ENCODE measurements at places on chromosomes 5 and 9.

GRCh38 chr9:35650341-35651158, at the start of gene SIT1:
Gene SIT1 (minus strand): TSS chr9:35650931. CDS start chr9:35650853, 78 bp downstream.
- DNase-seq, result no peak

DNA sequence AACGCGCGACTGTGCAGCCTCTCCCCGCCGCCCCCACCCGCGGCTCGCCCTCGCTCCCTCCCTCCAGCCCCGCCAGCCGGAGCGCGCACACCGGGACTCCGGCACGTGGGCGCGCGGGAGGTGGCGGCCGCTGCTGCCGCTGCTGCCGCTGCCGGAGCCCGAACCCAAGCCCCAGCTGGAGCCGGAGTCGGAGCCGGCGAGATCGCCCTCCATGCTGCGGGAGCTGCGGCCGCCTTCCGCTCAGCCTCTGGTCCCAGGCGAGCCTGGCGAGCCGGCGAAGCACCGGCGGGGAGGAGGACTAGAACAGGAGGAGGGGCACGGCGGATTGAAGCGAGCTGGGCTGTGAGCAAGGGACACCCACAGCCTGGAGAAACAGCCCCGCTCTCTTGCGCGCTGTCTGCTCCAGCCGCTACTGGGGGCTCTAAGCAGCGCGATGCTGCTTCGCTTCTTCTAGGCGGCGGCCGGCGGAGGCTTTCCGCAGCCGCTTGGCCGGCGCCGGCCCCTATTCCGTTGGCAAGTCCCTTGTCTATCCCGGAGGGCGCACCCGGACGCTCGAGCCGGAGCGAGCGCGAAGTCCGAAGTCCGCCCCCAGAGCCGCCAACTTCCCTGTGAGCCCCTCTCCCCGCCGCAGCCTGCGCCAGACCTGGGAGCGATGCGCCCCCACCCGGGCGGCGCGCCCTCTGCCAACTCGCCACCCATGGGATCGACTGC, 598.7 kb upstream of the SGCD start:
- DNase-seq, result no peak

GRCh38 chr5:142697356-142698255, 11.7 kb upstream of the FGF1 start:
- DNase-seq, result no peak

GRCh38 chr5:26419987-26420386, 618.4 kb downstream of the CDH9 start:
- no peak for DNase-seq

DNA sequence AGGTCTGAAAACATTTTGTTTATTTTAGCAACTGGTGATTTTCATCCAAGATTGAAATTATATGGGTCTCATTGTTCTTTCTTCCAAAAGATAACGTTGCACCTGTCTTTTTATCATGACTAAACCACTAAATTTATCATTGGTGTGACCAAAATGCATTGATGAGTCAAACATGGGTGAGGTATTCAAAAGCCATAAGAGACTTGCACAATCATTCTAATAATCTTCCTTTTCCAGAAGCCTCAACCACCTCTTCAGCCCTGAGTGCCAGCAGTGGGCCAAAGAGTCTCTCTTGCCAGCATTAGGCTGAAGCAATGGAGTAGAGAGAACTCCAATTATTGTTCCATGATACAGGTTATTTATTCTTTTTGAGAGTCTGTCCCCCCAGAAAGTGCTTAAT, 198.9 kb downstream of the LURAP1L start:
- DNase-seq, result no peak

DNA sequence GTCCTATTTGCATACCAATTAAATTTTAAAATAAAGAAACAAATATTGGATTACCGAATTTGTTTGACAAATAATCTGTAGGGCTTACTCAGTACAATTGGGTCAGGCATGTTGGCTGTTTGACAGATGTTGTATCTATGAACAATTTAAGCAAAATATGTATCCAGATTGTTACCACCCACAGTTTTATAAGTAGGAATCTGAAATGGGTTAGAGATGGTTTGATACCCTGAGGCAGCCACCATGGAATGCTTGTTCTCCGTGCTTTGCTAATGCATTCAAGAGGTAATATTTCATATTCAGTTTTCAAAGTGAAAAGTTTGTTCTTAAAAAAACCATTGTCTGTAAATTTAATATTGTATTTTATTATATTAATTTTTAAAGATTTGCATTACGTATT, 285.1 kb upstream of the ARRDC3 start:
- no peak for DNase-seq

GRCh38 chr5:40223884-40224402, 455.8 kb upstream of the PTGER4 start:
- DNase-seq, result no peak

DNA sequence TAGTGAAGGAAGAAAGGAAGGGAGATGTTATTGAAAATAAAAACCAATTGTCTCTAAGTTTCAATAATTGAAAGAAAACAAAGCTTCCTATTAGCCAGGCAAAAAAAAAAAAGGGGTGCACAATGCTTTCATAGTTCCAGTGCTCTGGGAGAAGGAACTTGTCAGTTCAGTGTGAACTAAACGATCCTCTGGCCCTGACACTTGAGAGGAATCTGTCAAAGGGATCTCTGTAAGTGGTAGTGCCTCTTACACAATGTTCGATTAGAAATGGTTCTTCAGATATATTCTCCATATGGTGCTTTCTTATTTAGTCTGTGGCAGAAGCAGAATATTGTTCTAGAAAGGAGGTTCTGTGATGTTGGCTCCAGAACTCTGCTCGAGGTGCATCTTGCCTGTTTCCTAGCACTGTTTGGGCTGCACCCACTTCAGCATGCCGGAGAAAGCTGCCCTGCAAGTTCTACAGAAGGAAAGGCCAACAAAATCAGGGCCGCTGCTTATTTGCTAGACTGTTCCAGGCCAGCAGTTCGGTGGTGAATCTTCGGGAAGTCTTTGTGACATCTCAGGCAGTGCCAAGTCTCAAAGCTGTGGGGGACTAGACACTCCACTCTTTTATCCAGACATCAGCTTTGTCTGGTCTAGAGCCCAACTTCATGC, 90.9 kb downstream of the PIK3R1 start:
- DNase-seq, result no peak

DNA sequence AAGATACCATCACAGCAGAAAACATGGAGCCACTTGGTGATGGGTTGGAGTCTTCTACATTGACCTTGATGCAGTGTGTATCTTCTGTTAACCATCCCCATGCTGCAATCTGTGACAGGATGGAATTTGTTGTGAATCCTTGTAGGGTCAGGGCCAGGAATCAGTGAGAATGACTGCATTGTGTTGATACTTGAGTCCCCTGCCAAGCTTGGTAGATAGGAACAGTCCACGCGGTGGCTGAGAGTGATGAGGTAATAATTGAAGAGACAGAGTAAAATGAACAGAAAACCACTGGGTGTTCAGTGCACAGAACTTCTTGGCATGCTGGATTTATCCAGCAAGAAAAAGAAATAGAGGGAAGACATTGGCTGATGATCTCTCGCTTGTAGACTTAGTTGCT, 217.5 kb downstream of the MAN2A1 start:
- no peak for DNase-seq

DNA sequence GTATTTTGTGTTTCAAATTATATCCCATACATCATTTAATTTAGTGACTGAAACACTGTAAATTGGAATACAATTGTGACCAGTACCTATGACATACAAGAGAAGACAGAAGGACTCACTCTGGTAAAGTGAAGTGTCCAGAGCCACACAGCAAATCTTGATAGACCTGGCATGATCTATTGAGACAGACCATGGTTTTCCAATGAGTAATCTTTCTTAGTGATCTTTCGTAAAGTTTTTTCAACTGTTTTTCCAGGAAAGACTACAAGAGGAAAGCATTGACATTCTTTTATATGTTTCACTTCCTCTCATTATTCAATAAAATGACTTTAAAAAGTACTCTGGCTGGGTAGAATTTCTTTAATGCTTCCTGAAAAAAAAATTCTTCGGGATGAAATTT, 43.3 kb upstream of the ALDH1A1 start:
- DNase-seq, result no peak

GRCh38 chr9:69104830-69105527, 69.1 kb upstream of the TJP2 start:
- no peak for DNase-seq

DNA sequence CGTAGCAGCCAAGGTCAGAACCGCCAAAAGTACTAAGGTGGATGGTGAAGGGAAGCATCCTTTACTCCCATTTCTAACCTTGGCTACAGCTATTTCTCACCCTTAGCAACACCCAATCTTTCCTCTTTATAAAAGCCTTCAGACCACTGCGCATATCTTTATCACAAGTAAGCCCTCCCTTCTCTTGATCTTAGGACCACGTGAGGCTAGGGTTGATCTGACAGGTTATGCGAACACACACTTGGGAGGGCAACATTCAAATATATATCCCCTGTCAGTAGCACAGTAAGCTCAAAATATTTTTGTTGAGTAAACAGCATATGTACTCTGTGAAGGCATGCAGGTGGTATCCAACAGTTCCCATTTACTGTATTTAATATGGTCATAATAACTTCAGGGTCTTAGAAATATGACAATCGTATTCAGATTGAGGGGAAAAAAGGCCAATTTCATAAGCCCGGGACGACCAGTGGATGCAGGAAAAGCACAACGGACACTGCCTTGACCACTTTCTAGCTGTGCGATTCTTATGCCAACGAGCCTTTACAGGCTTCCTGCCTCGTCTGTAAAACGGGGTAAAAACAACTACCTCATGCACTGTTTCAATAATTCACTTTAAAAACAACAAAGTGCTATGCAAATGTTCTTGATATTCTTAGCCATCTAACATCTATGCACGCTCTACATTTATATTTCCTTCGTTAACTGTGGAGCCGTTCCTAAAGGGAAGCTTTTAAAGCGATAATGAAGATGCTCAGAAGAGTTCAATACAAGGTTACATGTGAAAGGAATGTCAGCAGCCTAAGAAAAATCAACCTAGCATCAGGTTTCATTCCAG, 1.3 kb downstream of the ARSB start:
- DNase-seq, result no peak

- no peak for DNase-seq
Observed at GRCh38 chr5:25619273-25619672, 974.5 kb upstream of the CDH10 start.

- no peak for DNase-seq
Observed at GRCh38 chr9:85339338-85339737, 402.4 kb downstream of the AGTPBP1 start.

DNA sequence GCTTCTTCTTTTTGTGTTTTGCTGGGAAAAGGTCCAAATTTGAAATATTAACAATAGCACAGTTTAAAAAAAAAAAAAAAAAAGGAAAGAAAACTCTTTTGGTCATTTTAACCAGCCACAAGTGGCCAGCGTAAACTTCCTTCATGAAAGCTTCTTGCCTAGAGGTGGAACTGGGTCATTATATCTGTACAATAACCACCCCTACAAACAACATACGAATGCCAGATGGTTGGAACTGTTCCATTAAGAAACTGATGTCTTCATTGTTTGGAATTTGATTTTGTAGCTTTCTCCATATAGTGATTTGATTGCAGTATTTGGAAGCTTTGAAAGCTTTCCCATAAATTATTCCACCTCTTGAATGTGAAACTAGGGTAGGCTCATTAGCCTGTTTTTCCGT, 18.3 kb upstream of the LPAR1 start:
- DNase-seq, result no peak

- no peak for DNase-seq
Observed at GRCh38 chr9:7405924-7406604, 393.5 kb downstream of the DMAC1 start.

DNA sequence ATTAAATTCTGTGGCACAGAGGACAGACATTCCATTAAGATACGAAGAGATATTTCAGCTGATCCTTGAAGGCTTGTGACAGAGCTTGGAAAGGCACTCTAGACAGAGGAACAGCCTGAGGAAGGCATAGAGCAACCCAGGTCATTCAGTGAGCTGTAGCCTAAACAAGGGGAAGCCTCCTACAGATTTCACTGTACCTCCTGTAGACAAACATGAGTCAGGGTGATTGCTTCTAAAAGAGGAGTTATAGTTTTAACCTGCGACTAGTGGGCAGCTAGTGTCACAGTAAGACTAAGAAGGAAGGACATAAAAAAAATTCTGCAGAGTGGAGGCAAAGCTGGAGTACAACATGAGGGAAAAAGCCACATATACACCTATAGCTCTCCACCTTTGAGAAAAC, 43.5 kb upstream of the ANKDD1B start:
- no peak for DNase-seq

DNA sequence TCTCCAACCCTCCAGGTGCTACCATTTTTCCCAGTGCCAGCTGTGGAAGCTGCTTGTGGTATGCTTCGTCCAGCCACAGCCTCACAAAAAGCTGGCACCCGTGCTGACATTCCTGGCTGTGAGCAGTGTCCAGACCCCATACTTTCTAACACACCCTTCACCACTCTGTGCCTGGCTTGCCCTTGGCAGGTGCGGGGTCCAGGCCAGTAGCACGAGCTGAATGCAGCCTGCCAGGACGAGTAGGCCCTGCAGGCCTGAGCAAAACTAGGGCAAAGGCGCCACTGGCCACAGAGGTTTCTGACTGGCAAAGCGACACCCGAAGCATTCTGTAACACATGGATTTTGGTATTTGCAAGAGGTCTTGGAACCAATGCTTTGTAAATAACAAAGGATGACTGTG, 26.0 kb upstream of the GHR start:
- no peak for DNase-seq

GRCh38 chr5:106288979-106289378, 1381.8 kb downstream of the EFNA5 start:
- DNase-seq, result no peak

GRCh38 chr9:16043756-16044578, 491.1 kb downstream of the CCDC171 start:
- no peak for DNase-seq

GRCh38 chr5:171865471-171865870, 79.9 kb downstream of the SMIM23 start:
- no peak for DNase-seq

- no peak for DNase-seq
Observed at GRCh38 chr5:149962601-149963300, 2.2 kb downstream of the SLC26A2 start.

DNA sequence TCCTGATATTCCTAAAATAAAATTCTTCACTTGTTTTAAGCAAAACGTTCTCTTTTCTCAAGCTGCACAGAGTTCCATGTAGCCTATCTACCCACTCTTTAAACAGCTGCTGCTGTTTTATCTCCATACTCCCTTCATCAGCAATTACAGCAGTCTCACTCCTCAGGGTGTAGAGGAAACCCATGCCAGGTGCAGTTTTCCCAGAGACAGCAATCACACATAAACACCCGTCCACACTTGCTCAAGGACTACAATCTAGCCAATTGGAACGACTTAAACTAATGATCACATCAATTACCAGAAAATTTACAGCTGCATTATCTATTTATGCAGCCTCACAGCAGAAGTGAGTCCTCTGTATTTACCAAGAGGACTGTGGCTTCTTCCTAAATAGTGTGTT, 141.7 kb downstream of the HTR1A start:
- DNase-seq, result no peak

DNA sequence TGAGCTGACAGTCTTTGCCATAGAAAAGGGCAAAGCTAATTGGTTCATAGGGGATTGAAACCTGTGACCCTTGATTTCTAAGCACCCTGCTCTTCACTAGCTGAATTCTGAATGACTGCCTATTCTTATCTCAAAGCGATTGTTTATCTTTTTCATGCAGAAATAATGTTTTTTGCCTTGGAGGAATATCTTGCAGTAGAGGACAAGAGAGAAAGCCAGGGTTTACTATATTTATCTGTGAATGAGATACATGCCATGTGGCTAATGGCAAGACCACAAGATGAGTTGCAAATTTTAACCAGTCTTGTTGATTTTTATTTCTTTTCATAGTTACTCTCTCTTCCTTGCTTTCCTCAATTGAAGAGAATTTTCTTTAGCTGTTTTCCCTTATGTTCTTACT, 185.0 kb downstream of the CNTLN start:
- DNase-seq, result no peak

- no peak for DNase-seq
Observed at GRCh38 chr5:98825582-98826375, 52.3 kb downstream of the RGMB start.

- DNase-seq, result no peak
Observed at GRCh38 chr5:137250421-137250820, 248.7 kb downstream of the SPOCK1 start.

All from stimulated activated CD4-positive, alpha-beta T cell treated with anti-CD3 and anti-CD28 coated beads, Interleukin-1b, Interleukin-23, amount 100 ng/mL, for 1 hour (primary cell).